ENCODE measurements at places on chromosomes 7 and 10.

DNA sequence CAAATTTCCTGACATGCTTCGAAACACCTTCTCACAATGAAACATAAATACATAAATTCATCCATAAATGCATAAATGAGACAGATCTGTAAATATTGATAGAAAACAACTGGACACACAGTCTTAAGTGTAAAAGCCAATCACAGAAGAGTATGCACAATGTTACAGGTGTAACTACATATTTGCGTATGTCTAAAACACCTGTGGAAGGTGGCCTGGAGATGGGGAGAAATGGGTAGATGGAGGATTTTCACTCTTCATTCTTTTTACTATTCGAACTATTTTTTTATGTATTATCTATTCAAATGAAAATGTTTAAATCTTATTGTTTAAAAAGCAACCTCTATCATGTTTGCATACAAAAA, 860 bp downstream of the IQUB start:
- no peak for DNase-seq

DNA sequence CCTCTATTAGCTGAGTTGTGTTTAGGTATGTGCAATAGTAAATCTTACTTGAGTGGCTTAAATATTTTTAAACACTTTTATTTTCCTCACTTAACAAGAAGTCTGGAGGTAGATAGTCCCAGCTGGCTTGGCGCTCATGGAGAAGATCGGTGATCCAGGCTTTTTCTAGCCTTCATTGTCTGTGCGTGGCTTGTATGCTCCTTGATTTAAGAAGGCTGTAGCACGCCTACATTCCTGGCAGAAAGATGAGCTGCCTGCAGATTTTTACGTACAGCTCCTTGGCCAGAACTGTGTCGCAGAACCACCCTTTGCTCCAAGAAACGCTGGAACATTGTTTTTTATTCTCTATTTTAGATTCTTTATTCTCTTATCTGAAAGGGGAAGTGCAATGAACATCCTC, 284.1 kb downstream of the KIF20B start:
- DNase-seq = no peak

GRCh38 chr10:35769795-35770194, 127.7 kb upstream of the FZD8 start:
- no peak for DNase-seq

DNA sequence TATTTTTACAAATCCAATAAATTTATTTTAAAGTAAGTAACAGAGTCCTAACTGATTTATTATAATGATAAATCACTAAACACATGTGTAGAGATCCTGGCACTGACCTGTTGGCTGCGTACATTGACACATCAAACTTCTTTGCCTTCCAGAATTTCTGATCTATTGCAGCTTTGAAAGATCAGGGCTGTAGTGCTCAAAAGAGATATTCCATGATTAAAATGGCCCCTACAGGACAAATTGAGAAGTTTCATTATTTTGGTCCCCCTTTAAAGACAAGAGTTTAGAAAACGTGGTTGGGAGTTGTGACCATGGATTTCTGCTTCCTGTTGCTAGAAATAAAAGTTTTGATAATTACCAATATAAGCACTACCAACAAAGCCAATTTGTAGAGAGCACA, 87.7 kb upstream of the PDK4 start:
- no peak for DNase-seq

GRCh38 chr7:7568553-7568952, 1.9 kb downstream of the MIOS start:
- DNase-seq = no peak

DNA sequence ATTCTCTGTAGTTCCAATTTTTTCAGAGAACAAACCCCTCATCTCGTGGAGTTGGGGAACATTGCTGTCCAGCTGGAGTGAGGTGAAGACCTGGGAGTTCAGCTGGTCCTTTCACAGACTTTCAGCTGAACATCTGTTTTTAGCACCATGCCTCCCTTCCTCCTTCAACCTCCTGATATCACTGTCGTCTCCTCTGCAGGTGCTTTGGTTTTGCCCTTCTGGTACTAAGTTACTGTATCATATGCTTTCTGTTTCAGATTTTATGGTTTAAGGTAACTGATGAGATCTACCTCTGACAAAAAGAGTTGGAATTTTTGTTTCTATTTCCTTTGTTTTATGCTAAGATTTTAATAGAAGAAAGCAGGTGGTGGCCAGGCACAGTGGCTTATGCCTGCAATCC, 102.9 kb downstream of the ZNF438 start:
- DNase-seq = no peak

- no peak for DNase-seq
These were observed 59.3 kb upstream of the ATRNL1 start for GRCh38 chr10:115033898-115034297.

DNA sequence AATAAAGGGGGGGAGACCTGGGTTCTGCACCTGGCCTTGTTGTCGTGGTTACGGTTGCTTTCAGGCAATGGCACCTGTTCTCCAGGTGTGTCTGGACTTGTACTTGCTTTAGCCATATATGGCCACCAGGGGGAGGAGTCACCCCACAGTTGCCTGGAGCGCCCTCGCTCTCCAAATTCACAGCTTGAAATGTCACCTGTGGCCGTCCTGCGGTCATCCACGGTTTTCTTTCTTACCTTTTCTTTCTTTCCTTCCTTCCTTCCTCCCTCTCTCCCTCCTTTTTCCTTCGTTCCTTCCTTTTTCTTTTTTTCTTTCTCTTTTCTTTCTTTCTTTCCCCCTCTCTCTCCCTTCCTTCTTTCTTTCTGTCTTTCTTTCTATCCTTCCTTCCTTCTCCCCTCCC, 157.2 kb upstream of the ZNF92 start:
- peak; percentile 85 for DNase-seq

- DNase-seq = no peak
These were observed 154.0 kb downstream of the SGMS1 start for GRCh38 chr10:50469778-50470193.

- DNase-seq = no peak
These were observed 29.9 kb downstream of the SRRM3 start for GRCh38 chr7:76231583-76231982.

- no peak for DNase-seq
These were observed 5.0 kb upstream of the SORCS1 start for GRCh38 chr10:107169516-107169915.

GRCh38 chr10:67934336-67934735, 49.9 kb downstream of the SIRT1 start:
- no peak for DNase-seq

DNA sequence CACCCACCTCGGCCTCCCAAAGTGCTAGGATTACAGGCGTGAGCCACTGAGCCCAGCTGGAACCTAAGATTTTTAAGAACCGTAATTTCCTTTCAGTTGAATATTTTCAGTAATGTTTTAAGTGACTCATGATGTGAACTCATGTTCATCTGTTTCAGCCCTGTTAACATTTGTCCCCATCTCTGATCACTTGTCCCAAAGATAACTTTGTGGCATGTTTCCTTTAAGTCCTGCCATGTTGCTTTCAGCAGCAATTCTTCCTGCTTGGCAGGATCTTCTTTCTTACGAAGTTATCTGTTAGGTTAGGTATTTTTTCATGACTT, 19.3 kb downstream of the ZRANB1 start:
- DNase-seq = no peak

- DNase-seq = no peak
These were observed 238.0 kb downstream of the EBF3 start for GRCh38 chr10:129725890-129726631.

DNA sequence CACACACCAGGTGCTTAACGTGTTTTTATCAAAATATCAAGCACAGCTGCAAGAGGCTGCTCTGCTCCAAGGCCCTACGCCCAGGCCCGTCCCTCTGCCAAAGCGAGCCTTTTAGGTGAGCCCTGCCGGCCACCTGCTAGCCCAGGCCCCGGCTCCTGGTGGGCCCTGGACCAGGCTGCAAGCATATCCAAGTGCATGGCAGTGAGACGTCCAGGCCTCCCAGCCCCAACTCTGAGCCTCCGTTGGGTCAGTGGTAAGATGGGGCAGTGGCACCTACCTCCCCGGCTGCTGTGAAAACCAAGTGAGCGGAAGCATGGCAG, 136.2 kb downstream of the LHPP start:
- DNase-seq = no peak

GRCh38 chr7:130939321-130940095, 205.5 kb upstream of the KLF14 start:
- DNase-seq = no peak

DNA sequence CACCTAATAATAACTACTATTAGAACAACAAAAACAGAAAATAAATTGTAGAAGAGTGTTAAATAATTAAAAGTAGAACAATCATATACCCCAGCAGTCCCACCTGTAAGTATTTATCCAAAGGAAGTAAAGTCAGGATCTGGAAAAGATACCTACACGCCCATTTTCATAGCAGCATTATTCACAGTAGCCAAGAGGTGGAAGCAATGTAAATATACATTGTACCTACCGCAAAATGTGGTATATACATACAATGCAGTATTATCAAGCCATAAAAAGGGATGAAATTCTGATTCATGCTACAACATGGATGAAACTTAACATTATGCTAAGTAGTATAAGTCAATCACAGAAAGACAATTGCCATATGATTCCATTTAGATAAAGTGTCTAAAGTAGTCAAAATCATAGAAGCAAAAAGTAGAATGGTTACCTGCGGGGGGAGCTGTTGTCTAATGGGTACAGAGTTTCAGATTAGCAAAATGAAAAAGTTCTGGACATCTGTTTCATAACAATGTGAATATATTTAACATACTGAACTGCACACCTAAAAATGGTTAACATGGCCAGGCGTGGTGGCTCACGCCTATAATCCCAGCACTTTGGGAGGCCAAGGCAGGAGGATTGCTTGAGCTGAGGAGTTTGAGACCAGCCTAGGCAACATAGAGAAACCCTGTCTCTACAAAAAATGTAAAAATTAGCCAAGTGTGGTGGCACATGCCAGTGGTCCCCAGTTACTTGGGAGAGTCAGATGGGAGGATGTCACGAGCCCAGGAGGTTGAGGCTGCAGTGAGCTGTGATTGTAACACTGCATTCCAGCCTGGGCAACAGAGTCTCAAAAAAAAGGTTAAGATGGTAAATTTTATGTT, 6.0 kb upstream of the TMED4 start:
- peak; percentile 26 for DNase-seq

- no peak for DNase-seq
These were observed 288.4 kb downstream of the SNX13 start for GRCh38 chr7:17651863-17652385.

DNA sequence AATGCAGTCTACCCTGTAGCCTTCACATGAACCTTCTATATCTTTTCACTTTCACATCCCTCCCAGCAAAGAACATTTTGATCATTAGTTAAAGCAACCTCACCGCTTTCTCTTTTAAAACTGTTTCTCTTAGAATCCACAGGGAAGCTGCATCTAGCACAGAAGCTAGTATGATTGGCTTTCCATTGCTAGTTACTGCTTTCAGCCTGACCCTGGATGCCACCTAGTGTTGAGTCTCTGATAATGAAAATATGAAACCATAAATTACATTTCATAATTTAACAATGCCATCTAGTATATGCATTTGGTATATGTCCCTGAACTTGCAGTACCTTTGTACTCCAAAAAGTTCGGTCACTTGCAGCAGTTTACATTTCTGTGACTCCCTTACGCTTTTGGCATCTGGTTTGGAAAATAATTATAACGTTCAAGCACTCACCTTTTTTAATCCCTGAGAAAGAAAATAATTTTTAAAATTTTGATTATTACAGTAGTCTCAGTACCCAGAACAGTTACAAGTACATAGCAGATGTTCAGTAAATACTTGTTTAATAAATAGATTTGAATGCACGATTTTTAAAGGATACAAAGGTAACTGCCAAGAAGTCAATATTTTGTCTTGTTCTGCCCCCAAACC, 22.7 kb downstream of the CISD1 start:
- peak; percentile 14 for DNase-seq

DNA sequence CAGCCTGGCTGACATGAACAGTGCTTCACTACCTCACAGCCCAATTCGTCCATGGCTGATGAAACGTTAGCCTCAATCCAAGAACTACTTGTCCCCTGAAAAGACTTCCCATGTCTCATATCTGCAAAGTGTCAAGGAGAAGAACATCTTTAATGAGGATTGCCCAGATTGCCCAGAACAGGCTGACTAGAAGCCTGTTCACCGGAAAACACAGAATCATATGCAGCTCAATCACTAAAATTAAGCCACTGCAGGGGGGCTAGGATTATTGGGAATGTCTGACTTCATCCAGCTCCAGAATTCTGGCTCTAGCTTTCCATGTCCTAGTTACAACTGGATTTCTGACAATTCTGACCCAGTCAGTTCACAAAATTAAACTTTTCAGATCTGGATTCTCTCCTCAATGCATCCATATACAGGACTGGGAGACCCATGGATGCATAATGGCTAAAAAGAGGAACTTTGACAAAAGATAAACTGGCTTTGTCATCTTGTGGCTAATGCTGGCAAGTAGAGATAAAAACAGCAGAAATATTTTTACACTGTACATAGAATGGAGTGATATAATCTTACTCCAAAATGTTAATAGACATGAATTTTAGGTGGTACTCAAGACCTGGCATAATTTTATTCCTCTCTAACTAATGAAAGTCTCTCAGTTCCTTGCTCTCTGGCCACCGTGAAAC, 467.0 kb upstream of the POT1 start:
- no peak for DNase-seq

DNA sequence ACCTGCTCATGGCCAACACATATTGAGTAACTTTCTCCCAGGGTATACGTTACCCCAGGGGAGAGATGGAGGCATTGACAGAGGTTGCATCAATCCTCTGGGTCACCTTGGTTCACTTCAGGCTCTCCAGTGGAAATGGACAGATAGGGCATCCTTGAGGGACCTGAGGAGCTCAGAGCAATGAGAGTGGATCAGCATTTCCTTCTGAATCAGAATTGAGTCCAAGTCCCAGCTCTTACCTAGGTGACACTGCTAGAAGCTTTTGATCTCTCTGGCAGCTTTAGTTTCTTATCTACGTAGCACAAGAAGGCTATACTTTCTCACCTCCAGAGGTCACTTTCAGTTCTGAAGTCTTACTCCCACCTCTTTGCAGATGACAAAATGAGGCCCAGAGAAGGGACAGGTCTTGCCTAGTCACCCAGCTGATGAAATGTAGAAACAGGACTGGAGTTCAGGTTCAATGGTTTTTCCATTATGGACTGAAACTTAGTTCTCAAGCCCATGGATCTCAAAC, 35.2 kb downstream of the PANK1 start:
- DNase-seq = no peak

DNA sequence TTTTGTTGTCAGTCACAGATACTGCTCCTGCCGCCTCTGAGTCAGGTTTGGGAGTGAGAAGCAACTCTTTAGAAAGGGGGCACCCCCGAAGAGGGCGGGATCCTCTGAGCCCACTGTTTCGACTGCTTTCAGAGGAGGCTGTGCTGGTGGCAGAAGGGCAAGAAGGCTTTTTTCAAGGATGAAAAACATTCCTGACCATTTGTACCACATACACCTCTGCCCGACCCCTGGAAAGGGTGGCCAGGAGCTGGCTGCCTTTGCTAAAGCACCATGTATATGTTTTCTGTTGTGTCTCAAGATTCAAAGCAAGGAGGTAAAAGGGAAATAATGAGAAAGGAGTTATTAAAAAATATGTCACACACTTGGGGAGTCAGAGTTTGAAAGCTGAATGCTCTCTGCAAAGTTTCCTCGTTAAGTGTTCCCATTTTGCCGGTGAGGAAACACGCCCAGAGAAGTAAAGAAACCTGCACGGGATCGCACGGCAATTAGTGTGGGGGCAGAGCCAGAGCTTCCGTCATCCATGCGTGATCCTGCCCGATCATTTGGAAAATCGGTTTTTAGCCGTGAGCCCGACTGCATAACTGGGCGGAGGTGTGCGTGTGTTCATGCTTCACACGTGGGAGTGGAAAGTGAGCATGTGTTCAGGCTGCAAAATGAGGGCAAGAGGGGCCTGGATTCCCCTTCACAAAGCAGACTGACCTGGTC, 163.2 kb downstream of the ADAM12 start:
- DNase-seq = no peak

GRCh38 chr10:71829896-71830295, 21.2 kb downstream of the PSAP start:
- DNase-seq = no peak
